H1 (cell line): ENCODE measurements at places on chromosomes 2 and 18. TPM values are rescaled to one million over a fixed set of nuclear protein-coding genes. Genes with fewer than 3 reads are reported as not detected.

The NTSR2 gene
- not detected in 2 replicates for total RNA-seq

The SCYGR6 gene
- not detected in 2 replicates for total RNA-seq

The ABCG5 gene
- not detected in 2 replicates for total RNA-seq

The ABCB11 gene
- total RNA-seq = not detected in 2 replicates

The QPCT gene
- total RNA-seq = 3.9 and 4.0 TPM in 2 replicates

The MDH1B gene
- total RNA-seq = 2.1 and 2.7 TPM in 2 replicates

The DSG1 gene
- 0.06 TPM in 1 of 2 replicates, not detected in the other for total RNA-seq

The DOK6 gene
- total RNA-seq = 0.50 and 0.75 TPM in 2 replicates

The PLEKHH2 gene
- total RNA-seq = 3.1 and 5.0 TPM in 2 replicates

The MSH2 gene
- total RNA-seq = 204 and 228 TPM in 2 replicates

The RTP5 gene
- not detected in 2 replicates for total RNA-seq

The PLB1 gene
- total RNA-seq = 0.15 and 0.20 TPM in 2 replicates

The DNAJC5G gene
- total RNA-seq = 1.4 TPM in 2 replicates

The SERPINB3 gene
- 0.17 TPM in 1 of 2 replicates, not detected in the other for total RNA-seq

The PROKR1 gene
- total RNA-seq = 3.9 and 4.0 TPM in 2 replicates

The OTX1 gene
- total RNA-seq = 3.3 and 3.8 TPM in 2 replicates

The SCYGR3 gene
- not detected in 2 replicates for total RNA-seq

The LOXL3 gene
- 19.5 and 22.4 TPM in 2 replicates for total RNA-seq

The TRIM54 gene
- total RNA-seq = 3.9 and 4.2 TPM in 2 replicates

The USP14 gene
- total RNA-seq = 87.0 and 91.1 TPM in 2 replicates

The CRIM1 gene
- total RNA-seq = 27.4 and 28.4 TPM in 2 replicates

The PGAP1 gene
- 24.1 and 24.7 TPM in 2 replicates for total RNA-seq

The IL1RL1 gene
- not detected in 2 replicates for total RNA-seq

The RNF152 gene
- 2.2 and 2.7 TPM in 2 replicates for total RNA-seq

The M1AP gene
- total RNA-seq = 4.8 and 5.1 TPM in 2 replicates

The NRP2 gene
- 36.9 and 37.8 TPM in 2 replicates for total RNA-seq

The CRYGD gene
- total RNA-seq = 0.98 and 2.9 TPM in 2 replicates

The C2orf78 gene
- total RNA-seq = 0.21 and 0.39 TPM in 2 replicates

The RNU2-63P gene
- 6.6 and 8.3 TPM in 2 replicates for total RNA-seq
